ENCODE measurements at places on chromosomes 5 and 9.
A peak's percentile ranks its signal among the peaks of the same experiment; 100 is the strongest.

DNA sequence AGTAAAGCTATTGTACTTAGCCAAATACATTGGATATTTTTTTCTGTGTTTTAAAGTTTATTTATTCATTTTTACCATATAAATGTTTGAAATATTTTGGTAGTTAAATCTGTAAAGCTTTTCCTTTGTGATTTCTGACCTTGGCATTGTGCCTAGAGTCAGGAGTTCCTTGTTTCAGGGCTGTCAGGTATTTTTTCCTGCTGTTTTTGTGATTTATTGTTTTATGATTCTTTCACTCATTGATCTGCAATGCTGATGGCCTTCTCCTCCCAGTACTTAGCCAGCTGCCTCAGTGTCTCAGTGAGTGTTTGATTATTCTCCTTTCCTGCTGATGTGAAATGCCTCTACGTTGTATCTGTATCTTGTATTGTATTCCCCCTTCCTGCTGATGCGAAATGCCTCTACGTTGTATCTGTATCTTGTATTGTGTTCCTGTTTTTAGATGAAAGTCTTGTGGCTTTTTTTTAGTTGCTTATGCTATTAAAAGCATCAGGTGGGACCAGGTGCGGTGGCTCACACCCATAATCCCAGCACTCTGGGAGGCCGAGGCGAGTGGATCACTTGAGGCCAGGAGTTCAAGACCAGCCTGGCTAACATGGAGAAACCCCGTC, 61.0 kb downstream of the EHMT1 start:
- H3K27ac ChIP-seq, result peak overlapping the region; percentile 92
- no peaks in the 10 kb centered on the region for H3K36me3 ChIP-seq
- H3K27me3 ChIP-seq, result no peaks in the 10 kb centered on the region
- H3K4me1 ChIP-seq, result peaks cover 72% of the 10 kb centered on the region
- peak overlapping the region; percentile 6 for H3K4me3 ChIP-seq

GRCh38 chr5:140103154-140103553, 10.8 kb upstream of the PURA start:
- no peak for DNase-seq
- peaks cover 7% of the 10 kb centered on the region for H3K4me1 ChIP-seq
- H3K4me3 ChIP-seq, result no peak overlapping the region
- peaks cover 71% of the 10 kb centered on the region for H3K27me3 ChIP-seq
- no peaks in the 10 kb centered on the region for H3K36me3 ChIP-seq
- no peak overlapping the region for H3K27ac ChIP-seq

DNA sequence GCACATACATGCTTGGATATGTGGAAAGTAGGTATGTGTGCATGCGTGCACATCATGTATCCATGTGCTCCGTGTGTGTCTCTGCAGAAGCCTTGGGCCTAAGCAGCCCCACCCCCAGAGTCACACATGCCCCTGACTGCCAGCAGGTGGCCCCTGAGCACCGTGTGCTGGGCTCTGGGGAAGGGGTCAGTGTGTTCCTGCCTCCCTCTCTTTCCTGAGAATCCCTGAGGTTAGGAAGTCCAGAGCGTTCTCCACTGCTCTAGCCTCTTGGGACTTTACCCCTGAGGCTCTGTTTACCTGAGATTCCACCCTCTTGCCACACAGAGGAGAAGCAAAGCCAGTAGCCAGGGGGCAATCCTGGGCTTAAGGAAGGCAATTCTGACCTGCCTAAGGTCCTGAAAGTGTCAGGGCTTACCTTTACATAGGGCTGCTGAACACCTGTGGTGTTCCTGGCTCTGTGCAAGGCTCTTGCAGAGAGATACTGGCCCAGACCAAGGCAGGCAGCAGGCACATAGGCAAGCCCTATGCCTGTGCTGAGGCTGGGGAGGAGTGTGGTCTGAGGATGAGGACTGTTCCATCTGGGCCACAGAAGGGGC, 207.3 kb downstream of the TMEM38B start:
- H3K4me1 ChIP-seq, result no peaks in the 10 kb centered on the region
- no peak overlapping the region for H3K4me3 ChIP-seq

- no peaks in the 10 kb centered on the region for H3K27me3 ChIP-seq
- H3K36me3 ChIP-seq, result no peaks in the 10 kb centered on the region
- peaks cover 18% of the 10 kb centered on the region for H3K4me1 ChIP-seq
- DNase-seq, result no peak
- no peak overlapping the region for H3K27ac ChIP-seq
These were observed 191.9 kb upstream of the SEMA6A start for GRCh38 chr5:116766470-116766947.

GRCh38 chr5:59887274-59887673, 6.3 kb downstream of the PDE4D start:
- H3K27ac ChIP-seq, result no peak overlapping the region
- DNase-seq, result no peak
- peaks cover 4% of the 10 kb centered on the region for H3K4me1 ChIP-seq
- no peaks in the 10 kb centered on the region for H3K36me3 ChIP-seq
- no peak overlapping the region for H3K4me3 ChIP-seq

DNA sequence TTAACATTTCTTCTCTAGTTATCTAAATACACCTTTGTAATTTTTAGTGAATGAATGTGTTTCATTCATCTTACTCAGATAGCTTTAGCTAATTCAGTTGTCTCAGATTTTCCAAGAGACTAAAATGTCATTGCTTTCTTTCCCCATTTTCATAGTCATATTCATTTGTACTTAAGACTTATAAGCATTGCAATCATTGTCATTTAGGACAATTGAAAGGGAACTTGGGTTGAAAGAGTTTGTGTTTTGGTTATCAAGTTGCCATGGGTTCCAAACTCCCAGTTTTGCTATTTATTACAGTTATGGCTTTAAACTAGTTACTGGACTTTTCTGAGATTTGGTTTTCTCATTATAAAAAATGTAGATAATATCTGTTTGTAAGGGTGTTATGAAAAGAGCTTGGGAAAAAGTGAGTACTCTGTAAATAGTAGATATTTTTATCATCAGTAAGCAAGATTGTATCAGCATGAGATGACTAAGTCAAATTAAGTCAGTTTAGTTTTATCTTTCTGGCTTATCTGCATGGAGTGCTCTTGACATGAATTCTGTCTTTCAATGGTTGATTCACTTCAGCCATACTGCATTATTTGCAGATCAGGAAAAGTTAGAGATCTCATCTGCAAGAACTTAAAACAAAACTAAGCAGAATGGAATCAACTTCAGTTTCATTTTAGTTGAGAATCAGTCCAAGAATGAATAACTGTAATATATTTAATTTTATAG, 107.5 kb downstream of the PBX3 start:
- no peak overlapping the region for H3K27ac ChIP-seq
- no peaks in the 10 kb centered on the region for H3K36me3 ChIP-seq
- peaks cover 10% of the 10 kb centered on the region for H3K4me1 ChIP-seq
- H3K27me3 ChIP-seq, result no peaks in the 10 kb centered on the region
- no peak overlapping the region for H3K4me3 ChIP-seq

DNA sequence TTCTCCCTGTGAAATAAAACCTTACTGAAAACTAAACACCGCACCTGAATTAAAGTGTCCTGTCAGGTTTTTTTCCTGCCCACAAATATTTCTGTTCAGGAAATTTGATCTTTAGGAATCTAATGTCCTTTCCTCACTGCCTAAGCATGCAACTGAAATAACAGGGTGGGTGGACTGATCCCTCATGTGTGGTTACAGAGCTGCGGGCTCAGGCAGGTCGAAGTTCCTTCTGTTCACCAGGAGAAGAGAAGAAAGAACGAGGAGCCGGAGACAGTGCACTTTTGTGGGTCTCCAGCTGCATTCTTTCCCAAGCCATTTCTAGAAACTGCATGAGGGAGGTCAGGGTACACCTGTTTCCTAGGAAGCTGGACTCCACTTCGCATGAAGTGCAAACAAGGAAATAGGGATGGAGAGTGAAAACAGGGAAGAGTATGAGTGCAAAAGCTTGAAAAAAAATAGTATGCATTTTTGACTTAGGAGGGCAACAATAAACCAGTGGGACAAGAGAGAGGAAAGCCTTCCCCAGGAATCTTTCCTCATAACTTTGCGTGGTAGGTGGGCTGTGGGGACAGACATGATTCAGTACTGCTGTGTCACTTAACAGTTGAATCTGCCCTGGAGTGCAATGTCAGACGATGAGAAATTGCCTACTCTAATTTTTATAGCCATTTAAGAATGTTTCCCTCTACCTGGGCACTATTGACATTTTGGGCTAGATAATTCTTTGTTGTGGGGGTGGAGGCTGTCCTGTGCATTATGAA, 60.3 kb downstream of the GCNT1 start:
- H3K4me3 ChIP-seq, result no peak overlapping the region
- no peak for DNase-seq
- no peaks in the 10 kb centered on the region for H3K36me3 ChIP-seq
- no peaks in the 10 kb centered on the region for H3K4me1 ChIP-seq

DNA sequence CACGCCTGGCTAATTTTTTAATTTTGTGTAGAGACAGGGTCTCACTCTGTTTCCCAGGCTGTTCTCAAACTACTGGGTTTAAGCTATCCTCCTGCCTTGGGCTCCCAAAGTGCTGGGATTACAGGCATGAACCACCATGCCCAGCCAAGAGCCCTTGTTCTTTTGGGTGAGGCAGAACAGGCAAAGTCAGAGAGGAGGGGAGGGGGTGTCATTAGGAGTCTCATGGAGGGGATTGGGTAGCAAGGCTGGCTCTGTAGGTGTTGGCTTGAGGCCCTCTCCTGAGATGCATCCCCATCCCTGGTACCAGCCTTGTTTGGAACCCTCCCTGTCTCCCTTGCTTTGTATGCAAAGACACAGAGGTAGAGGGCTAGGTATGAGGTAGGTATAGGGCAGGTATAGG, 24.1 kb downstream of the GSN start:
- no peak overlapping the region for H3K4me3 ChIP-seq
- peaks cover 24% of the 10 kb centered on the region for H3K4me1 ChIP-seq
- no peak overlapping the region for H3K27ac ChIP-seq
- DNase-seq, result no peak

- H3K4me1 ChIP-seq, result peaks cover 23% of the 10 kb centered on the region
- no peak overlapping the region for H3K4me3 ChIP-seq
- H3K27ac ChIP-seq, result no peak overlapping the region
These were observed 39.1 kb downstream of the FBN2 start for GRCh38 chr5:128498844-128499455.

- no peaks in the 10 kb centered on the region for H3K4me1 ChIP-seq
- H3K36me3 ChIP-seq, result no peaks in the 10 kb centered on the region
- no peak for DNase-seq
- no peaks in the 10 kb centered on the region for H3K27me3 ChIP-seq
These were observed 4.3 kb downstream of the SPINK4 start for GRCh38 chr9:33244137-33244784.

- 0 out of 2 replicates have a peak, but pooled peaks cover 4% of the 10 kb centered on the region for H3K36me3 ChIP-seq
- H3K27me3 ChIP-seq, result no peaks in the 10 kb centered on the region
- no peaks in the 10 kb centered on the region for H3K4me1 ChIP-seq
- no peak for DNase-seq
- H3K4me3 ChIP-seq, result no peak overlapping the region
- no peak overlapping the region for H3K27ac ChIP-seq
These were observed 20.6 kb upstream of the NR5A1 start for GRCh38 chr9:124527781-124528180.

DNA sequence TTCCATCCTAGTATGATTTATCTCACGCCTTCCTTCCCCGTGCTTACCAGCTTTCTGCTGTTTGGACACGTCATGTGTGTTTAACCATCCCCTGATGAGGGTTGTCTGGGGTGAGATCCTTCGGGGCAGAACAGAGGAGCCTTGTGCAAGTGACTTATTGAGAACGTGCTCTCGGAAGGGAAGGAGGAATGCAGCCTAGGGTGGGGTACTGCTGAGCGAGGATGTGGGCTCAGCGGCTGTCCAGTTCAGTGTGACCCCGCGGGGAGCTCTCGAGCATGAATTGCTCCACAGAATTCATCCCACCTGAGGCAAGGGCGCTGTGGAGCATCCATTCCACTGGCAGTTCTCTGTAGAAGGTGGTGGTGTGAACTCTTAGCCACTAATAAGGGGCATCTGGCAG, 4.0 kb downstream of the MYOZ3 start:
- no peak overlapping the region for H3K27ac ChIP-seq
- H3K36me3 ChIP-seq, result no peaks in the 10 kb centered on the region
- H3K27me3 ChIP-seq, result no peaks in the 10 kb centered on the region

- no peak overlapping the region for H3K27ac ChIP-seq
- H3K4me3 ChIP-seq, result no peak overlapping the region
- H3K36me3 ChIP-seq, result no peaks in the 10 kb centered on the region
- H3K27me3 ChIP-seq, result no peaks in the 10 kb centered on the region
- DNase-seq, result no peak
These were observed 221.2 kb downstream of the TMEM167A start for GRCh38 chr5:82855893-82856550.

Measured in GM23338 (cell line).